ENCODE measurements at places on chromosomes 6 and 20.

DNA sequence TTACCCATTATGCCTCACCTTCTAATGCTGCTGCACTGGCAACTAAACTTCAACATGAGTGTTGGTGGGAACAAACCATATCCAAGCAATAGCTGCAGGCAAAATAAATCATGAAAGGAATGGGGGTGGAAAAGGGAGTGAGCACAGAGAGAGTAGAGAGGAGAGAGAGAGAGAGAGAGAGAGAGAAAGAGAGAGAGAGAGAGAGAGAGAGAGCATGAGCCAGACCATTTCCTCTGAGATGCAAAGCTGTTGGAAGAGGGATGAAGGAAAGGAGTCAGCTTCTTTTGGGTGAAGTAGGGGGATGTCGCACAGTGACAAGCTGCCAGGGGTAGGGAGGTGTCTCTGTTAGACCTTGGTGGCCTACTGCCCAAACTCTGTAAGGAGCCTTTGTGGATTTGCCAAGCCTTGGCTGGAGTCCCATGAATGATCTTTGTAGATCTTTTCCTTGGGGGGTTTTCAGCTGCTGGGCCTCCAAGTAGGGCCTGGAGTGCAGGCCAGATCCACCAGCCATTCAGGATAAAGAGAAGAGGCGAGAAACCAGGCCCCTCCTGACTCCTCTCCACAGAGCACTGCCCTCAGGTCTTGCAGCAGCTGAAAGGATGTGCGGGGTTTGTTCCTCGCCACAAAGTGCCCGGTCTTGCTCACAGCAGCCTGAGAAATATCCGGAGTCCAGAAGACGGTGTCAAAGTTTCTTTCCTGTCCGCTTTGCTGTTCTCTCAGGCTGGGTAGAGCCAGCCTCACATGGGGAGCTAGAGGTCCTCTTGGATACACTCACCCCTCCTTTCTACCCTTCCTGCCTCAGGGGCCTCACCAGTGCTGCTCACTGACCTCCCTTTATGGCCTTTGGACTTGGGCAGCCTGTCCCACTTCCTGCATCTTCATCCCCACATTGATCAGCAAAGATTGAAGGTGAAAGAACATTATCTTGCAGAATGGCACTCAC is 17.8 kb downstream of the BTBD3 start:
- no peak for DNase-seq

DNA sequence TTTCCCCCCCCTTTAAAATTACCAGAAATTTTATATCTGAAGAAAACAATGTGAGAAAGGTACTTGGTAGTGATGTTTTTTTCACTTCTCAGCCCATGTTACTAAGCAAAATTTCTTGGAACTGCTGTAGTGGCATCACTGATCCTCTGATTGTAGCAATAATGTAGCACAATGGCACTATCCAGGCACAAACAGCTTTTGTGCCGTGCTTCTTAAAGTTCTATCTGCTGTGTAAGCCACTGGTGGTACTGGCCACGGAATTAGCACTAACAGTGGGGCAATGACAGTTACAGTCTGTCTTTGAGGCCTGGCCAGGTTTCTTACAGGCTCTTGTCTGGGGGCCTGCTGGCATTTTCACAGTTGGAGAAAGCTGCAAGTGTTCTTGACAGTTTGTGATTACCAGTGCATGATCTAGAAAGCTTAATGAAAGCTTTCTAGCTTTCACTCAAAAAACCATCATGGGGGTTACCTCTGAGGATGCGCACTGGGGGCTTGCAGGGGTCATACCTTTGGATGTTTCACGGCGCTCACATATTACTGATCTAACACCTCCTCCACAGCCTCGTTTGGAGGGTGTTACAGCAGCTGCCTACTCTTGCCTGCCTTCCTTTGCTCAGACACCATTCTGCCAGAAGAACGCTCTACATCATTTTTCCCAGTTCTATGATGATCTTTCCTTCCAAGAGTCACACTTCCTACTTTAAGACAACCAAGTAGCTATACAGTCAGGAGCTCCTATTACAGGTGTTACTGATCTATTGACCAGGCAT is 58.4 kb upstream of the ARMH2 start:
- DNase-seq, result no peak

GRCh38 chr6:22943327-22943726 is 374.0 kb downstream of the HDGFL1 start:
- DNase-seq, result no peak

DNA sequence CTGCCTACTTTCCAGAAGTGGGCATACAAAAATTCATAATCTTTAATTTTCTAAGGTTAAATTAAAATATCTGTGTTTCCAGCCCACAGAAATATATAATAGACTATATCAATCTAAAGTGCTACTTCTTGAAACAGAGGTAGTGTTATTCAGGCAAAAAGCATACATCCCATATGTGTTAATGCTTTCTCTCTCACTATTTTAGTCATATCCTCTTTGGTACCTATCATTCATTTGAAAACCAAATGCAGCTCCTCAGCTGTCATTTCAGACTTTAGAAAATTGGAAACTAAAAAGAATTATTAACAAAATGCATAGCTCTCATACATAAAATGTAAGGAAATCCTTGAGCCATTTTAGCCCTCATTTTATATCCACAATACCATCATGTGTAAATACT is 925 bp downstream of the FHL5 start:
- no peak for DNase-seq

DNA sequence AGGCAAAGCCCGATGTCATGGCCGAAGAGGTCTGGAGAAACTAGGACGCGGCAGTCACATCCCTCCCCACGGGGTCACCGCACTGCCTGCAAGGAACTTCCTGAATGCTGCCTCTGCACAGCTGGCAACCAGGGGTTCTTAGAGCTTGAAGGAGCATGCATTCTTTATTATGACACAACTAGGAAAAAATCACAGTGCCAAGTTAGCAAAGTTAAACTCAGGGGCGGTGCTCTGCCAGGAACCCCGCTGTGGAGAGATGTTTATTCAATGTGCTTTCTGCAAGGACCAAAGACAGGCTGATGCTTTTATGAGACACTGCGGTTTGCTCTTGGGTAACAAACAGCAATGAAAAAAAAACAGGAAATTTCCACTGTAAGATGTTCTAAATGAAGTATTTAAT is 287.3 kb upstream of the FOXQ1 start:
- DNase-seq, result no peak

- no peak for DNase-seq
These were observed 233.9 kb downstream of the PRL start for GRCh38 chr6:22062807-22063408.

- DNase-seq, result no peak
These were observed 21.5 kb downstream of the NOL4L start for GRCh38 chr20:32563311-32564272.

GRCh38 chr6:22925304-22925835 is 356.0 kb downstream of the HDGFL1 start:
- no peak for DNase-seq

DNA sequence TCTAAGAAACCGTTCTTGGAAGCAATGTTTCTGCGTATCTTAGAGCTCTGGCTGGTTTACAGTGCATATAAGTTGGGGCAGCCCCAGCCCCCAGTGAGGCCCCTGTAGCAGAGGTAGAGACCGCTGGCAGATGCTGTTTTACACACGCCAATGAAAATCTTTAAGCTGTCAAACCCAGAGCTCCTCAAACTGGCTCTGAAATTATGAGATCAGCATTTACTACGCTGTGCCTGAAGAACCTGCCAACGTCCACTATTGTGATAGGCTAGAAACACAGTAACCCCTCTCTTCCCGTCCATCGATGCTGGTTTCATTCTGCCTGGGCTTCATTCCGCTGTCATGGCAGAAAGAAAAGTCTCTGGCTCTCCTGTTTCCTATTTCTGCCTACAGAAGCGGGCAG is 160.6 kb downstream of the SMOC2 start:
- no peak for DNase-seq

DNA sequence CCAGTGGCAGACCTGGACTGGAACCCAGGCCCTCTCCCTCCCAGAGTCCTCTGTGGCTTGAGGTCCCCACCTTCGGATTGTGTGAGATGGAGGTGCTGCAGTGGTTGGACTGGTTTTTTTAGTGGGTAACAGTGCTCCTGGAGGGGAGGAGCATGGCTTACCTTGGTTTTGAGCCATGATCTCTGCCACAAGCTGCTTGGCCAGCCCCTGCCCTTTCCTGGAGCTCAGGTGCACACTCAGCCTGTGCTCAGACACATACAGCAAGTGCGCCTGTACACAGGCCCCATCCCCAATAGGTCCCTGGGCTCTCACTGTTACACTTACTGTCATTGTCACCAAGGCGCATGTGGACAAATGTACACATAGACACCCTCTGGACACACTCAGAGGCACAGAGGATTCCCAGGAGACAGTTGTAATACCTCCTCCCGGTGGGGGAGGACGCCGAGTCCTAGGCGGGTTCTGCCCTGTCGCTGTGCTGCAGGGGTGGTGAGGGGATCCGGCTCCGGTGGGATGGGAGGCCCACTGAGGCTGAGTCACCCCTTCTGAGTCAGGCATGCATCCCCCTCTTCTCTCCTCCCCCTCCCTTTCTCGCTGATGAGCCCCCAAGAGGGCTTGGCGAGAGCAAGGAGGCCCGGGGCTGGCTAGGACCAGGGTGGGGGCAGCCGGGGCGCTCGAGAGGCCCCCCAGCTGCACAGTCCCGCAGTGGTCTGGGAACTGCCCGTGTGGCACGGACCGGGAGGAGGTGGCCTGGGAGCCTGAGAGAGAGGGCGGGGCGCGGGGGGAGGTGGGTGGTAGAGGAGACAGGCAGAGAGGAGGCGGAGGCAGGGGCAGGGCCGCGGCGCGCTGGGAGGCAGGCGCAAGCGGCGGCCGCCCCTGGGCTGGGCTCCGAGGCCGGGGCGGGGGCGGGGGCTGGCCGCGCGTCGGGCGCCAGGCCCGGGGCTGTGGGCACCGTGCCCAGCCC is 522 bp upstream of the EPB41L1 start:
- peak; percentile 93 for DNase-seq

GRCh38 chr6:81938014-81938856 is 185.8 kb upstream of the TENT5A start:
- DNase-seq, result no peak

- DNase-seq, result peak; percentile 69
These were observed 544 bp downstream of the SMIM29 start for GRCh38 chr6:34248198-34248726.

GRCh38 chr20:63372971-63373885 is 12.1 kb upstream of the CHRNA4 start:
- no peak for DNase-seq

DNA sequence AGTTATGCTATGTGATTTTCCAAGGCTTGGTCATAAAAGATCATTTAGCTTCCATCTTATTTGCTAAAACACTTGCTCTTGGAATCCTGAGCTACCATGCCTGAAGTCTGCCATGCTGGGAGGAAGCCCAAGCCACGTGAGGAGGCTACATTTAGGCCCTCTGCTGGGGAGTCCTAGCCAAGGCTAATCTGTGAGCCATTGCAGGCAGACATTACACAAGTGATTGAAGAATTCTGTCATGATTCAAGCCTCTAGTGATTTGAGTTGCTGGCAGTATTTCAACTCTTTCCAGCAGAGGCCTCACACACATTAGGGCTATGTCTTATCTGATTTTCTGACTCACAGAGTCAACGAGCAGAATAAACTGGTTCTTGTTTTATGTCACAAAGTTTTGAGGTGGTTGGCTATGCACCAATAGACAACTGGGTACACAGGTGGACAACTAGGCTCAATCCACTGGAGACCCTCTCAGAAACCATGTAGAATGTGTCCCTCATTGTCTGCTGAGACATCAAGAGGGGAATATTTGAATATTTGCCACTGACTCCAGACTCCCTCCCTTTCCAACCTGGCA is 227.2 kb upstream of the SULF2 start:
- no peak for DNase-seq

- no peak for DNase-seq
These were observed 9.8 kb downstream of the RAET1E start for GRCh38 chr6:149888093-149888492.

- DNase-seq, result no peak
These were observed 141.4 kb upstream of the SALL4 start for GRCh38 chr20:51943761-51944160.

GRCh38 chr6:157302736-157303135 is 20.6 kb downstream of the TMEM242 start:
- DNase-seq, result no peak

DNA sequence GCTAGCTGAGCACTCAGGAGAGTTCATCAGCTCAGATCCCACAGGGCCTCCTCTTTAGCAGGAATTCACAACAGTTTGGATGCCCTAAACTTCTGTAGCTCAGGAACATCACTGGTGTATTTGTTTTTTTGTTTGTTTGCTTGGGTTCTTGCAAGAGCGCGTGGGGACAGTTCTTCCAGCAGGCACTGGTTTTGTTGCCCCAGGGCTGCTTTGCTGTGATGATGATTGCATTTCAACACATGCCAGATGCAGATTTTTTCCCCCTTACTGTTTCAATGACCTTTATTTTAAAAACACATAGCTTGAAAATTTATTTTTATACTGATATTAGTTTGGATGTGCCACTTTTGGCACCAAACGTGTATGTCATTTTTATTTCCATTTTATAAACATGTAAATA is 77.1 kb downstream of the DHX35 start:
- DNase-seq, result no peak

GRCh38 chr6:39852324-39852723 is 60.1 kb downstream of the DAAM2 start:
- no peak for DNase-seq

DNA sequence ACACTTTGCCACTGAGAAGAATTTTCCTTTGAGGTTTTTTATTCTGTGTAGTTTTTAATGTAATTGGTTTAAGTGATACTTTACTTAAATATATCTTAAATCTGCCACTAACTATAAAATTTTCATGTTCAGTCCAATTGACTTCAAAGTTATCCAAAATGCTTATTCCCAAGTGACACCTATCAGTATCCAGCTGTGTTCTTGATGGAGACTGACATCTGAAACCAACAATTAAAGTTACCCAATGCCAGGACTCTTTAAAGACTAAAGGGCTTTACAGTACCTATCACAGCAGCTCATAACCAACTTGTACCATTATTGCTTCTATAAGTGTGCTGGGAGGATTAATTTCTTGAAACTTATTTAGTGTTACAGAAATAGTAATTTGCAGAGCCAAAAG is 13.8 kb upstream of the EYA4 start:
- DNase-seq, result no peak

GRCh38 chr6:6986344-6986743 is 121.4 kb upstream of the RREB1 start:
- DNase-seq, result no peak

GRCh38 chr6:108621117-108621516 is 60.4 kb downstream of the FOXO3 start:
- DNase-seq, result no peak

DNA sequence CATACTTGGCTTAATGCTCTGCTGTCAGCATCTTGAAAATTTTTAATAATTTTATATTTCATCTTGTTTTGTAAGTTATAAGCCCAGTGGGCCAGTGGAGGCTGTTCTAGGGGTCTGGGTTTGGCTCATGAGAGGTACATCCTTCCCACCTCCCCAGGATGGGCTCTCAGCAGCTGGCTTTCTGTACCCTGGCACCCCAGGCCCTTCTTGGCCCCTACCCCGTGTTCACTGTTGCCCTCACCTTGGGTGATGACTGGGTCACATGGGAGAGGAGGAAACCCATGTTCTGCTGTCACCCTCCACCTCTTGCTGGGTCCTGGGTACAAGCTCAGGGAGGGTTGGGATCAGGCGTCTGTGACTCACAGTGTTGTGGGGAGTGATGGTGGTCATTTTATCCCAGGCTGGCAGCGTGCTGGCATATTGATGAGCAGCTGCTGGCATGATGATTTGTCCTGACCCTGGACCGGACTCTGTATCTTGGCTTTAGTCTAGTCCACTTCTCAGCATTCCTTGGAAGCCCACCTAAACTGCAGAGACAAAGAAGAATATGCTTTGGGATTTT is 34.6 kb downstream of the SLC16A10 start:
- no peak for DNase-seq

Data from left ventricle myocardium inferior (tissue), 1 donor.